H9 (cell line): ENCODE measurements at places on chromosomes 5 and 9. TPM values are rescaled to one million over a fixed set of nuclear protein-coding genes. Genes with fewer than 3 reads are reported as not detected.

HSD17B4 gene
- total RNA-seq = 269 and 326 TPM in 2 replicates

CDX1 gene
- total RNA-seq = 0.22 TPM in 1 of 2 replicates, not detected in the other

GARNL3 gene
- 8.7 and 8.8 TPM in 2 replicates for total RNA-seq

KCNIP1 gene
- 0.24 and 0.63 TPM in 2 replicates for total RNA-seq

GRCh38 chr5:24681106-24681505 is 36.3 kb upstream of the CDH10 start:
- DNase-seq = no peak

DNA sequence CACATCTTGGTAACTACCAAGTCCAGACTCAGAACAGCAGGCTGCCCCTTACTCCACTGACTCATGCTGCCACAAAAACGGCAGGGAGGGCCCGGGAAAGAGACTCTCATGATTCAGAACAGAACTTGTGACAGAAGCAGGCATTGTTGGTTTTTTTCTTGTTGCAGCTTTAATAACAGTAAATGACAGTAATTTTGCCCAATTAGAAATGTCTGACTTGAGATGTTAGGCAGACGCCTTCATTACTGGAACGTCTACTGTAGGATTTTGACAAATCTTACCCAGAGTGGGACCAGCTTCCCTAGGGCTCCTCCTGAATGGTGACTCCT is 77.9 kb downstream of the SEMA5A start:
- no peak for DNase-seq

DNA sequence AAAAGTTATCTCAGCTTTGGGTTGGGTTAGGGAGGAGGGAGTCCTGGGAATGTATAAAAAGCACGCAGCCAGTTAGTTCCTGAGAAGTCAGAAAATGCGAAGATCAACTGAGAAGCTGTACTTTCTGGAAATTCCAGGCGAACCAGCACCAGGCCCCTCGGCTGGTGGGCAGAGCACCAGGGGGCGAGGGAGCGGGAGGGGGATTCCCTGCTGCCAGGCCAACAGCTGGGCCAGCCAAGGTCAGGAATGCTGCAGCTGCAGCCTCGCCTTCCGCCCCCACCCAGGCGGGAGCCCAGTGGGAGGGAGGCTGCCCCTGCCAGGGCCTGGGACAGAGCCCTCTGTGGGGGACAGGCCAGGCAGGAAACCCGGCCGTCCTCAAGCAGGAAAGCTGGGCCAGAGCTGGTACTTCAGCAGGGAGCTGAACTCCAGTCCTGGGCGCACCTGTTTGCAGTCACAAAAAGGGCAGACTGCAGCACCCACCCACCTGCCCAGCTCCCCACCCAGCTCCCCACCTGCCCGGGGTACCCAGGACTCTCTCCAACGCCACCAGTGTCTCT is 35.5 kb downstream of the VAV2 start:
- peak; percentile 69 for DNase-seq

- DNase-seq = no peak
Measured at GRCh38 chr5:11415751-11416150, 488.5 kb downstream of the CTNND2 start.

DNA sequence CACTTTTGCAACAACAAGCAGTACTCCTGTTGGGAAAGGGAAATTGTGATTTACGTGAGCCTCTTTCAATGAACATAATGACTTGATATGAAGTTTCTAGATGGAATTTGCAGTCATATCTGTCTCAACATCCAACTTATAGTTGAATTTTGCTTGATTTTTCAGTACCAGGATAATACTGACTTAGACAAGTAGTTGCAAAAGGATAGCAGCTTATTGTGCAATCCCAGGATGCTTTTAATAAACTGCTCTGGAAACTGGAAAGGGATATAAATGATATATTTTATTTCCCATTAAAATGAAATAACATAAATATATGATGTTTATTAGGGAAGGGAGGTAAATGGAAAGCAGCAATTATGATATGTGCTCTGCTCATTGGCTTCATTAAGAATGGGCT is 174.4 kb upstream of the RGMB start:
- no peak for DNase-seq
